ENCODE measurements at places on chromosomes 1 and 21.

DNA sequence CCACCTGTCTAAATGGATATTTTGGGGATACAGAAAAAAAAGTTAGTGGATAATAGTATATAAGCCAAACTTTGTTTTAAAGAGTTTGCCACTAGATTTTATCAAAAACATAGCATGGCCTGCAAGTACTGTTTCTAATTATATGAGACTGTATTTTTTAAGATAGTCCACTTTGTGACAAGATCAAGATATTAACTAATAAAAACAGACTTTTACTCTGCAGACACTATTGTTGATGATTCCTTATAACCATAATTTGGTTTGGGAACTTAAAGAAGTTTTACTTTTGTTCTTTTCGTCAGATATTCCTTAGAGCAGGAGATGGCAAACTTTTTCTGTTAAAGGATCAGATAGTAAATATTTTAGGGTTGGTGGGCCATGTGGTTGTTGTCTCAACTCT, 36.4 kb downstream of the SMG7 start:
- DNase-seq, result no peak

GRCh38 chr1:184854036-184854435, 99.4 kb upstream of the EDEM3 start:
- DNase-seq, result no peak

DNA sequence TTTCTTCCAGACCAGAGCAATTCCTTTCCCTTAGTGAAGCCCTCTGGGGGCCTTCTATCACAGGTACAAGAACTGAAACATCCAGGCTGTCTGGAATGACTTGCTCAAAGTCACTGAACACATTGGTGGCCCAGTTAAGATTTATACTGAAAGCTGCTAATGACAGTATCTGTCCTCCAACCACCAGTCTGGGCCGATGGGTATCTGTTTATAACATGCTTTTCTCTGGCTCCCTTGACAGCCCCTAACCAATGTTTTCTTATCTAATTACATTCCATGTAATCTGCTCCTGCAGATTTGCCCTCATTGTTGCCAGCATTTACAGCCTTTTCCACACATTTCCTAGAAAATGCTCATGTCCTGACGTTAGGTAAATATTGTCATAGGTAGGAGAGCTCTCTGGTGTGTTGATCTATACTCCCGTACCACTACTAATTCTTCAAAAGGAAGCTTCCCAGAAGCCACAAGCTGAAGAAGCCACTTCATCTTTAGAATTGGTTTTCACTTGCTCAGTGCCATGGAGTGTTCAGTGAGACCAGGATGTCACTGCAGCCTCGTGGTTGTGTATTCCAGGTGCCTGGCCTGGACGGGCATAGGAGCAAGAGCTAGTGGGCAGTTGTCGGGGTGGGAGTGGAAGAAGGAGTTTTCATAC, 163.9 kb downstream of the TSEN15 start:
- peak; percentile 53 for DNase-seq

DNA sequence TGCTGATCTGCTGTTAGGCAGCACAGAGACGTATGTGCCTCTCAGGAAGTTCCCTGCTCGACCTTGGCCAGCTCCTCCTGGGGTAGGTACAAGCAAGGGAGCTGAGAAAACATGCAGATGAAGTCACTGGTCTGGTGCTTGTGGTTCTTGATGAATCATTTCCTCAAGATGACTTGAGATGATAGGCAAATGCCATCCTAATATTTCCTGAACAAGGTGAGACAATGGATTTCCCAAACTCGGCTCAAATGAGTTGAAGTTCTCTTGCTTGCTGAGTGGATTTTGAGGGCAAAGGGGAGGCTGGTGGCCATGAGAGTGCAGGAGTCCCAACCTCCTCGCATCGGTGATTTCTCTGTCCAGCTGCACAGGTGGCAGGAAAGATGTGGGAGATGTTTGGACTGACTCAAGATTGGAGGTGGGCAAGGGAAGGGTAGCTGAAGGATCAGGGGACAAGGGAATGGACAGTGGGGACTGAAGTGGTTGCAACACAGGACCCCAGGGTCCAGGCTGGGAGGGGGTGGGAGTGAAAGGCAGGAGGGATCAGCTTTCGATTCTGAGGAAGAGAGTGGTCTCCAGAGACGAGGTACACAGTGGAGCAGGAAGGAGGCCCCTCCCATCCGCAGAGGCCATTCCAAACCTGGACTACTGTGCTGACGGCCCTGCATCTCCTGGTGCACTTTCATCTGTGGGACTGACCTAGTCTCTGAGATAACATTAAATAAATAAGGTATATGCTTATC, 63.9 kb downstream of the CAPN2 start:
- no peak for DNase-seq

GRCh38 chr1:168199056-168199455, 20.3 kb downstream of the TIPRL start:
- no peak for DNase-seq

- DNase-seq, result peak; percentile 67
Measured at GRCh38 chr1:204889681-204890383, 19.2 kb downstream of the NFASC start.

GRCh38 chr1:52334906-52335528, 31.0 kb downstream of the CC2D1B start:
- DNase-seq, result no peak

DNA sequence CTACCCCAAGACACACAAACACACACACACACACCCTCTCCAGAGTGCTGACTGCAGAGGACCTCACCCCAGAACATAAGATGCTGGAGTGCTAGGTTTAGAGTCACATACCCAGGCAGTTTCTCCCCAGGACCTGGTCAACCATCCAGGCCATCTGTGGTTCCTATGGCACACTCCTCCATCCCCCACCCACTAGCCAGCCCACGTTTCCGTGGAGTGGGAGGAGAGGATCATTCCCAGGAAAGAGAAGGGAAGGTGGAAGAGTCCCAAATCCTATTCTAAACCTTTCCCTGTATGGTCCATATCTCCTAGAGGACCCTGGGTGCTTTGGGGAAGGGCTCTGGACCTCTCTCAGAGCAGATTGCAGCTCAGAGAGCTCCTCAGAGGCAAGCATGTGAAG, 1.1 kb downstream of the KCNJ9 start:
- no peak for DNase-seq

GRCh38 chr1:63980740-63981407, 207.1 kb downstream of the ROR1 start:
- peak; percentile 46 for DNase-seq

DNA sequence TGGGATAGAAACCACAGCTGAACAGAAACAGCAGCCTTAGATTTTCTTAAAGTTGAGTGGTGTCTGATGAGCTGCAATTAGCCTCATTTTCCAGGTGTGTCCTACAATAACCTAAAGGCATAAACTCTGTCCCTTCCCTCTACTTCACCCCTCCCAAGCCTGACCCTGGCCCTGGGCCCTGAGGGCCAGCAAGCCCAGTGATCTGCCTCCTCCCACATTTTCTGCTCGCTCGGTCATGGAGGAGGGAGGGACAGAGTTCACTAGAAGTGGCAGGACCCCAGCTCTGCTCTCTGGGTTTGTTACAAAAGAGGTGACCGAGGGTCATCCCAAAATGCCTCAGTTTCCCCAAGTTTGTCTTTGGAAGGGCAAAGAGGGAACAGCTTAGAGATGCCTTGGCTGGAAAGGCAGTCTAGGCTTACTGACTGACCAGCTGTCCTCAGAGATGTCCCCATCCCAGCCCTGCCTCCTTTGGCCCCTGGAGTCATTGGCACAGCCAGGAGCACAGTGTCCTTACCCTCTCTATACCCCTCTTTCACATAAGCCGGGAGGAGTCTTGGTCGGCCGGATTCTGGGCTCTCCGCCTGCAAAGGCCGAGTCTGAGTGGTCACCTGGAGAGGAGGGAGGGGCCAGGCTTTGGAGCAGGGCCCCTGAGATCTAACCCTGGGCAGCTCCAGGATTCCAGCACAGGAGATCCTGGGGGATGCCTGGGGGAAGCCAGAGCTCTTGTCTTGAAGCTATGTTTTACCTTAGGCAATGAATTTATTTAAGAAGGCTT, 172.7 kb downstream of the PTPRU start:
- DNase-seq, result no peak

DNA sequence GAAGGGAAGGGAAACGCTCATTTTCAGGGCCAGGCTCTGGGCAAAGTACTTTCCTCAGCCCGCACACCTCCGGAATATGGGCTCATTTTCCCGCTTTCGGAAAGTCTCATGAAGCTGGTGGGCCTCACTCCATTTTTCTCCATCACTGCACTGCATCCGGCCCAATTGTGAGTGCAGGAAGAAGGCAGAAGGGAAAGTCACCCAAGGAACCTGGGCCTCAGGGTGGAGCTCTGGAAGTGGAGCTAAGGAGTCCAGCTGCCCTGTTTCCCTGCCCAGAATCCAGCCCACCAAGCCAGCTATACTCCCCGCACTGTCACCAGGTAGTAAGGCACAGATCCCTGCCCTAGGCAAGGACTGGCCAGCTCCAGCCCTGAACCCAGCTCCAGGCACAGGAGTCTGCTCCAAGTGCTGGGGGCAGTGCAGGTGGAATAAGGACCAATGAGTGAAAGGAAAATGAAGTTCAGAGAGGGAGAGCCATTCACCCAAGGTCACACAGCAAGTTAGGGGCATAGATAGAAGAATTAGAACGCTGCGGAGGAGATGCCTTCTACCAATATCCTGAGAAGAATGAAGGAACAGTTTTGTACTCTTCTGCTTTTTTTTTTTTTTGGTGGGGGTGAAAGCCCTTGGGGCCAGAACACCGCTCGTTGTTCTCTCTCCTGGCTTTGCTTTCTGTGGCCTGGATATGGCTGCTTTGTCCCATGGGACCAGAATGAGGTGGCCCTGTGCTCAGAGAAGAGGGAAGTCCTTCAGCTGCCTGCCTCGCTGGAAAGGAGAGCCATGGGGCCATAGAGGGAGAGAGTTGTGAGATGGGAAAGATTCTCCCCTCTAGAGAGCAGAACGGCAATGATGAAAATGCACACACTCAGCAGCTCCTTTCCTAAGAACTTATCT, 10.0 kb downstream of the LRP8 start:
- no peak for DNase-seq

DNA sequence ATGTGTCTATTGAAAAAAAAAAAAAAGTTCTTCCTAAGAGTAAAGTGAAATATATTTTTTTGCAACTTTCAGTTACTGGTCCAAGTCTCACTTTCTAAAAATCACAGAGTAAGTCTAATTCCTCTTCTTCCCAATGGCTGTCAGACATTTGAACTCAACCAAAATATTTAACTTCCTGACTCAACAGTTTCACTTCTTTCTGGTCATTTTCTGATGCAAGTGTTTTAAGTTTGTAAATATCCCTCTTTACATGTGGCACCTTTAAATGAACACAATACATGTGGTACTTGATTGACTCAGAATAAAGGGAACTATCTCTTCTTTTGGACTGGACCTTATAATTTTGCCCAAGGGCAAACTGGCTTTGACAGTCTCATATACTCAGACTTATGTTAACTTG, 76.7 kb downstream of the ASH1L start:
- DNase-seq, result peak; percentile 19

DNA sequence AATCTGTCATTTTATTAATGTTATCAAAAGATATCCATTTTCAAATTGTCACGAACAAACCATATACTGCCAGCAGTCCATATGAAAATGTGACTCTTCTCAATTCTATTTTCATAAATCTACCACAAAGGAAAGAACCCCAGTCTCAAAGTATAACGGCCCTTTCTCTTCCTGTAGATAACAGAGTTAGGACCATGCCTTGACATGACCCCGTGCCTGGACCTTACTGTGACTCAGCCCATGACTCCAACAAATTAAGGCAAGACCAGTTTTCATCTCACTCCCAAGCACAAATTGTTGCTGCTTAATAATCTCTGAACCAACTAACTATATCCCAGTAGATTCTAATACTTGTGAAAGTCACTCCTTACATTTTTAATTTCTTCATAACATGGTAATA, 124.4 kb upstream of the NFIA start:
- DNase-seq, result no peak

DNA sequence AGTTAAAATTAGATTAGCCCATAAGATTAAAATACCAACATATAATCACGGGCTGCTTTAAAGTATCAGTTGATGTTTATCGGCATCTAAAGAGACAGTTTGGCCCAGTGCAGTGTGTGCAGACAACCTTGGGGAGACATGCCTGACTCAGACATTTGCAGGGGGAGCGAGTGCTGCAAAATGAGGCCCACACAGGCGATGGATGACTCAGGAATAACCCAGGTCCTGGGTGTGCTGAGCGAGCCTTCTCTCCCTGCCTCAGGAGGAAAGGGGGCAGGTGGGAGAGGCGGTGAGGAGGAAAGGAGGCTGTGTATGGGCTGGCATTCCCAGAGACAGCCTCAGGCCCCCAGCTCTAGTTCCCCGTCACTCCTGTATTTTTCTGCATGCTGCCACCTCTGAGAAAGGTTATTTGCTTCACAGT, 9.0 kb downstream of the SLC9A1 start:
- DNase-seq, result no peak

Data from NCI-H1417 (cell line).